ENCODE measurements at places on chromosomes 16 and 17.

DNA sequence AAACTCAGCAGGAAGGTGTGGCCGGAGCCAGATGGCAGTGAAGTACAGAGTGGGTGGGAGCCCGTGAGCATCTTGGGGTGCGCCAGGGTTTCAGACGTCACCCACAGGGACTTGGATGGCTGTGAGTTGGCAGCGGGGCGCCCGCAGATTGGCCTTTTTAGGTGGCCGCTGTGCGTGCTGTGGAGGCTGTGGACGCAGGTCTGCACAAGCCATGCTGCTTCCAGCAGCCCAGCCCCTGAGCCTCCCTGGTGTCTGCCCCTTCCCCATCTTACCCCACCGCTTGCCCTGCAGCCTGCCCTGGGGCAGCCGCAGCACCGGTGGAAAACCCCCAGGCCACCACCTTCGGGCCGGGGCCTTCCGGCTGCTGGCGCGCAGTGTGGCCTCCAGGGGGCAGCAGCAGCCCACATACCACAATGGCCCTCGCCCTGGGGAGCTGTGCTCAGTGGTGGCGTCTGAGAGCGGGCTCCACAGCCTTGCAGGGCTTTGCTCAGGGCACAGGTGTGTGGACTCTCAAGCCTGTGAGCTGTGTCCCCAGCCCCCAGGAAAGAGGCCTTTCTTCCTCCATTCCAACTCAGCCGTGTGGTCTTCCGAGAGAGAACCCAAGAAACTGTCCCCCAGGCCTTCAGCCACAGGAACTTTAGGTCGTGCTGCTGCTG lies 11.8 kb downstream of the ENDOV start:
- DNase-seq: peak; percentile 65

GRCh38 chr17:29155227-29155965 lies 24.8 kb downstream of the MYO18A start:
- peak; percentile 14 for DNase-seq

DNA sequence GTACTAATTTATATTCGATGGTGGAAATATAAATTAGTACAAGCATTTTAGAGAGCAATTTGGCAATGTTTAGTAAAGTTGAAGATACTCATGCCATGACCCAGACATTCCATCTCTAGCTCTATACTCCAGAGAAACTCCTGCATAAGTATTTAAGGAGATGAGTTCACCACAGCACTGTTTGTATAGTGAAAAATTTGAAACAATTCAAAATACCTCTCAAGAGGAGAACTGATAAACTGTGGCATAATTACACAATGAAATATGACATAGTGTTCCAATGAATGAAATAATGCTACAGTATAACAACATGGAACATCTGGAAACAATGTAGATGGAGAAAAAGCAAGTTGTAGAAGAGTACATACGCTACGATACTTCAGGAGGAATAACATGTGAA lies 48.6 kb upstream of the IRX3 start:
- DNase-seq: no peak

DNA sequence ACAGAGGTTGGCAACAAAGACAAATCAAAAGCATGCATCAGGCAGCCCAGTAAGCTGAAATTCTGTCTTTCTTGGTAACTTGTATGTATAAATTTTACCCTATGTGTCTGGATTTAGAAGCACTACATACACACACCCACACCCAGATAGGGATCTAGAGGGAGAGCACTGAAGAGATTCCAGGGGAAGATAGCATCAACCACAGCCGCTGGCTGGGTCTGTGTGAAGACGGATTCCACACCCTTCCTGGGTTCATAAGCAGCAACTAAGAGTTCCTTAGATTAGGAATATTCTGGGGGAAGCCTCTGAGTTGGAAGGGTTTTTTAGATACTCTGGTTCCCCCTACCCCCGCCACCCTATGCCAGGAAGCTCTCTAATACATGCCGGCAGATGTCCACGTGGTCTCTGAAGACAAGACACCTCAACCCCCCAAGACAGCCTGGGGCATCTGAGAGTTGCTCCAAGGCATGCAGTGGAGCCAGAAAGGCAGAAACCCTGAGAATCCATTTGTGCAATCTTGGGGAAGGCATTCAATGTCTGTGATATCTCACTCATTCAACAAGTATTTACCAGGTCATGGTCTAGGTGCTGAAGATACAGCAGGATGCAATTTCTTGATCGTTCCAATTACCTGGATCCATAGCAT lies 86.4 kb downstream of the NOG start:
- DNase-seq: no peak

DNA sequence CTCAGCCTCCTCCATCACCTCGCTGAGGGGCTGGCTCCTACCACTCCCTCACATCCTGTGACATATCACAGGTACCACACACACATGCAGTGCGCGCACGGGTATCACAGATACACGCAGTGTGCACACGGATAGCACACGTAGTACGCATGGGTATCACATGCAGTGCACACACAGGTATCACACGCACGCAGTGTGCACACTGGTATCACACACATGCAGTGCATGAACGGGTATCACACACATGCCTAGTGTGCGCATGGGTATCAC lies 30.1 kb downstream of the ACSF3 start:
- no peak for DNase-seq

GRCh38 chr17:2090804-2091534 lies 36.1 kb downstream of the HIC1 start:
- no peak for DNase-seq

Measured in hematopoietic multipotent progenitor cell treated with erythropoietin and hydrocortisone succinate and interleukin-3 and kit ligand, for 8 days (in vitro differentiated cells).